Ammon's horn (tissue), 1 donor: ENCODE measurements at places on chromosomes 12 and 14.
A peak's percentile ranks its signal among the peaks of the same experiment; 100 is the strongest.

DNA sequence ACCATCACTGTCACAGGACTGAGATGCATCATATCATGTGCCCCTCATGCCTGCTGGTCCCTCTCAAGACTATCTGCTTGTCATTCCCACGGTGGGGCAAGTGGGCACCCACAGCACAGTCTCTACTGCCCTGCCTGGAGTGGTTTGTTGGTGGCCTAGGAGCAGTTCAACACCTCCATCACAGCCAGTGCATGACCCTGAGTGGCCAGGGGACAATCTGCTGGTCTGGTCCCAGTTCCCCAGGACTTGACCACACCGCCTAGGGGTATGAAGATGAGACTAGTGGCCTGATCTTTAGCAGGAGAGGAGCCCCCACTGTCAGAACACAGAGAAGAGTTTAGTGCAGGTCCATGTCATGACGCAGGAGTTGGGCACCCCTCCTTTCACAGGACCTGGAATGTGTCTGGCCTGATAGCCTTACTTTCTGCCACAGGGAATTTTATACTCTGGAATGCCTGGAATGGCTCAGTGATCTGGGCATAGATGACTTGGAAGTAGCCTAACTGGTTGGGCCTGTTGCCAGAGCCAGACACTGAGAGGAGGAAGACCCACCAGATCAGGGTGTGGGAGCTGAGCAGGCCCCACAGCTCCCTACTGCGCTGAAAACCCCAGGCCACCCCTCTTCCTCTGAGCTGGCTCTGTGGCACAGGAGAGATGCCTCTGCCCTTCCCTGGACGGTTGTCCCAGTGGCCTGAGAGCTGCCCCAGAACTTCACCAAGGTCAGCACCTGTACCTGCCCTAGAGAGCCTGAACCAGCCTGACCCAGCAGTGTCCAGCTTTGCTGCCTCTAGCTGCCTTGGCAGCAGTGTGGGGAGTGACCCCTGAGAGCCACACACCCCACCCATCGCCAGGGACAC, 83.3 kb downstream of the PUS7L start:
- DNase-seq, result no peak

- DNase-seq, result no peak
Observed at GRCh38 chr14:20607617-20608016, 16.4 kb upstream of the RNASE12 start.

DNA sequence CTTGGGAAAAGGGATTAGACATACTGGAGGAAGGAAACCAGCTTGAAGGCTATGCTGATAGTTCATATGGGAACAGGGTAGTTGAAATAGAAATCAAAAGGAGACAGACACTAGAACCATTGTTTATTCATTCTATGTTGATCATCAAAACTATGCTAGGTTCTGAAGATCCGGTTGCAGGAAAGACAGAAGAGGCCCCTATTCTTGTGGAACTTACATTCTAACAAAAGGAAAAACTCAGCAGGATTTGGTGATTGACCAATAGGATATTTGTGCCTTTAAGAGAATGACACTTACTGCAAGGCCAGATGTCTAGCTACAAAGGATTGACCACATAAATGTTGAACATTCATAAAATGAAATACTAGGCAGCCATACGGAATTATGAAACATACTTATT, 179.2 kb downstream of the AKAP6 start:
- DNase-seq, result peak; percentile 36

DNA sequence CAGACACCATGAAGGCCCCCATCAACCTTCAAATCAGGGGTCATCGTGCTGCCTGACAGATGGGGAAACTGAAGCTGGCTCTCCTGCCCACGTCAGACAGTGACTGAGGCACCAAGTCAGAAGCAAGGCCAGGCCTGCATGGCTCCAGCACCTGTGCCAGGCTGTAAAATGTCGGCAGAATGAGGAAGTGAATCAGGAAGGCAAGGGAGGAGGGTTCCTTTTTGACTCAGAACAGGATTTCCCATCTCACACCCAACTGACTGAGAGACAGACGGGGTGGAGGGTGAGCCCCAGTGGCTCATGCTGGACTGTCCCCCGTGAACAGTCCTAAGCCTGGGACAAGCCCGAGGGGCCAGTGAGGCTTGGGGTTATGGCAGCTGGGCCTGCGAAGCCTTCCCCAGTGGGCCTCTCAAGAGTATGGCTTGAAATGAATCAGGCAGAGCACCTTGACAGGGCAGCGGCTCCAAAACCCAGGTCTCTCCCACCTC, 20.9 kb downstream of the SYNE3 start:
- no peak for DNase-seq

DNA sequence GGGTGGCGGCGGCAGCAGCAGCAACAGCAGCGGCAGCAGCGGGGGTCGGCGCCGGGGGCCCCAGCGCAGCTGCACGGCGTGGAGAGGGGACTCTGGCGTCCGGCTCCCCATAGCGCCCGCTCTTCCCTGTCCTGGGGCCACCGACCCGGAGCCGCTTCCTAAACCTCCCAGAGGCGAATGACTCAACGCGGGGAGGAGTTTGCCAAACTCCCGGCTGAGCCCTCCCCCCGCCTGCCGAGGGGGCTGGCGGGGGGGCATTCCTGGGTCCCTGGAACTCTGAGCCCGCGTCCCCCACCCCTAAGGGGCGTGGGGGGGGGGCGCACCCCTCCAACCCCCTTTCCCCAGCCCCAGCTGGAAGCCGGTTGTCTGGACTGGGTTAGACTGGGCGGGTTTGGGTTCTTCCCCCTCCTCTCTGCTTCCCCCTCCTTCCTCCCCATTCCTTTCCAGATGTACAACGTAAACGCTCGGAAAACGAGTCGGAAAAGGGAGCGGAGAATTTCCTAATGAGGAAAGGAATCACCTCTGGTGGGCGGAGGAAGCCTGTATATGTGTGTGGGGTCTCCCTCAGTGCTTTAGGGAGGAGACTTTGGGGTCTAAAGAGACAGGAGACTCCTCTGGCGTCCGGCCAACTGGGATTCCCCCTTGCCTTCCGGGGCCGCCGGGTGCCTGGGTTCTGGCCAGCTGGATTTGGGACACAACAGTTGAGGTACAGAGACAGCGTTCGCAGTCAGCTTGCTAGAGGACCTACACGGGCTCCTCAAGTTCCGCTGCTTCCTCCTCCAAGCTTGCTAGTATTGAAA, at the start of gene ITGA5:
TSS of gene ITGA5 (minus strand) at position 179 of the 800 bp plus-strand sequence. CDS start at position 111, 68 bp downstream.
- DNase-seq, result no peak

DNA sequence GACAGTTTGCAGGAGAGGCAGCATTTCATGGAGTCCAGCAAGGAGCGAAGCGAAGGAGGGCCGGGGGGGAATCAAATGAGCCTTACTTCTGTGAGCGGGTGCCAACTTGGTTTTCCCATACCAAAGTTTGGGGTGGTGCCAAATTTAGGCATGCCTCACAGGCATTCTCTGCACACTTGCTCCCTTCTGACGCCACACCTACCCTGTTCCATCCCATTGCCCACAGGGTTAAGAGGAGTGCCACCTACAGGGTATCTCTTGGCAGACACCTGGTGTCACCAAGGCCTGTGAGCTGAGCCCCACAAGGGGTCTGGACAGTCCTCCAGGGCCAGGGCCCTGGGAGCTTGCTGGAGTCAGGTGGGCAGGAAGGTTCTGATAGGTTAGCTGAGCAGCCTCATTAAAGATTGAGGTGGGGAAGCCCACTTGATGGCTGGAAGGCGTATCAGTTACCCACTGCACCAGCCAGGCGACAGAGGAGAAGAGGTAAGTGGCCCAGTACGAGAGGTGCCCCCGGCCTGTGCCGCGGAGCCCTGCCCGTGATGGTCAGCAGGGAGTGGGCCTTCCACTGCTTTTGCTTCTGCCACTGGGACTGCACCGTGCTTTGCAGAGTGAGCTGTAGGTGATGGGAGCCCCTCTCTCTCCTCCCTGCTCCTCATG, 45.2 kb downstream of the DEGS2 start:
- no peak for DNase-seq

- DNase-seq, result no peak
Observed at GRCh38 chr12:93029091-93029490, 100.0 kb upstream of the EEA1 start.

DNA sequence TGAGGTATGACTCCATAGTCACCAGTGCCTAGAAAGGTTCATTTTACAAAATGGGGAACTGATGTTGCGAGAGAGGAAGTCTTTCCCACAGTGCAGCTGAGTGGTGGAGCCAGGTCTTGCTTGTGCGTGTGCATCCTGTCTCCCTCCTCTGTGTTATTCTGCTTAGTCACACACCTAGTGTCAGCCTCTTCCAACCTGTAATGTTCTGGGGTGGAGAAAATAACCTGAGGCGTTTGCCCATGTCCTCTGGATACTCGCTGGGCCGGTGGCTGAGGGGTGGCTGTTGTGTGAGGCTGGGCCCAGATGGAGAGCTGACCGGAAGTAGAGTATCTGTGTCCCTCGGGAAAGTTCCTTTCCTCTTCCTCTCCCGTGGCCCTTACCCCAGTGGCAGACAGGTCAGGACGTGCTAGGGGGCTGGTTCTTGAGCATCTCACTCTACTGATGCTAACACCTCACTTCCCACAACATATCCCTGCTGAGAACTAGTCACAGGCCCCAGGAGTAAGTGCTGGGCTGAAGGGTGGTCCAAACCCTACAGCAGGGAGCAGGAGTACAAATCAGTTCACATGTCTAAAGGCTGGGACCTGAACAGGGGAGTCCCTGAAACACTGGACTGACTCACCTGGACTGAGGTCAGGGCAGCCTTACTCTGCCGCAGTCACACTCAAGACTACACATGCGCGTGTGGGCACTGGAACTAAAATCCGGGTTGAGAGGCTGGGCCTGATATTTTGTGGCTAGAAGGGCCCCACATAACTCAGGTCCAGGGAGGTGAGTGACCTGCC, 7.0 kb downstream of the MLF2 start:
- DNase-seq, result peak; percentile 39

DNA sequence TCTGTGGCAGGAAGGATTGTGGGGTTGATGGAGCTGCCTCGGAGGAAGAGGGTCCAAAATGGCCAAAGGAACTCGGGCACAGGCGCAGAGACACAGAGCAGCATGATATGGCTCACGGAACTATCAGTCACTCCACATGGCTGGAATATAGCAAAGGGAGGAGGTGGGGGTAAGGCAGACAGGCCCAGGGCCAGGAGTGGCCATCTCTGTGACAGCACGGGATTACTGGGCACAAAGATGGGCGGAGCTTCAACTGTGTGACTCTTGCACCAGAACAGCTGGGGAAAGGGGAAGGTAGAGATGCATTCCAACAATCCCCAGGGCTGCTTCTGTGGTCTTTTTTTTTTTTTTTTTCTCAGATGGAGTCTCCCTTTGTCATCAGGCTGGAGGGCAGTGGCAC, 24.8 kb upstream of the EML1 start:
- no peak for DNase-seq

GRCh38 chr14:104856157-104856868, 8.8 kb upstream of the CEP170B start:
- DNase-seq, result no peak

DNA sequence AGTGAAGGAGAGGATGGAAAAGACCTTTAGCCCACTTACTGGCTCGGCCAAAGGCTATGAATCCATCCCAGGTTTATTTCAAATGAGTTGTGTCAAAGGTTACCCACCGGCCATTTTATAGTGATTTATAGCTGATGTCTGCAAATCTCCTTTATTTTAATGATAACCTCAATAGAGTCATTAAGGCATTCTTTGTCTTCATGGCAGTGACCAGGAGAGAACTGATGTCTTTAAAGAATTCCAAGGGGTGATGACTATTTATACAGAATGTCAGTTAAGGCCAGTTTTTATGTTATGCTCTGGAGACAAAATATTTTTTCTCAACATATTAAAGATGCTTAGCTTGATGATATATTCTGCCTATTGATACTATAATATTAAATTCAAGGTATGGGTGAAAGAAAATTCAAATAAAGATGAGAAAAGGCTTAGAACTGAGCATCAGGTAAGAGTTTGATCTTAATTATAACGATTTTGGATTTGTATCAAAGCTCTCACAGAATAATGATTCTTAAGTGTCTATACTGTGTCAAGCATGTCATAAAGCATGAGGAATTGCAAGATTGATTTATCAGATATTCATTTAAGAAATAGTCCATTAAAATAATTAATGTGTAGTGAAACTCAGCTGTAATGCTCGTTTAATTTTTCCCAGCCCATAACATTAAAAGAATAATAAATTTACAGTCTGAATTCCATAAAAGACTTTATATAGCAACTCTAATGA, 361.5 kb downstream of the SOX5 start:
- DNase-seq, result no peak

GRCh38 chr12:88241862-88242570, 99.9 kb downstream of the TMTC3 start:
- DNase-seq, result peak; percentile 5

- no peak for DNase-seq
Observed at GRCh38 chr14:22221508-22221907, 367.5 kb downstream of the DAD1 start.

DNA sequence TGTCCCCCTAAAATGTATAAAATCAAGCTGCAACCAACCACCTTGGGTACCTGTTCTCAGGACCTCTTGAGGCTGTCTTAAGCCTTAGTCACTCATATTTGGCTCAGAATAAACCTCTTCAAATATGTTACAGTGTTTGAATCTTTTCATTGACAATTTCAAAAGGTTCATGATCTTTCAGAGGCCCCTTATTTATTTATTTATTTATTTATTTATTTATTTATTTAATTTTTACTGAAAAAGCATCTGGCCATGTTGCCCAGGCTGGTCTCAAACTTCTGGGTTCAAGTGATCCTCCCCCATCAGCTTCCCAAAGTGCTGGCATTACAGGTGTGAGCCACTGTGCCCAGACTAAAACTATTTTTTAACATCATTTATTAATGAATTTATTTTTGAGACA, 8.2 kb upstream of the NUDT4 start:
- DNase-seq, result no peak

- DNase-seq, result no peak
Observed at GRCh38 chr14:36940476-36940875, 231.9 kb downstream of the SLC25A21 start.

GRCh38 chr12:88960213-88960878, 380.1 kb upstream of the KITLG start:
- no peak for DNase-seq

DNA sequence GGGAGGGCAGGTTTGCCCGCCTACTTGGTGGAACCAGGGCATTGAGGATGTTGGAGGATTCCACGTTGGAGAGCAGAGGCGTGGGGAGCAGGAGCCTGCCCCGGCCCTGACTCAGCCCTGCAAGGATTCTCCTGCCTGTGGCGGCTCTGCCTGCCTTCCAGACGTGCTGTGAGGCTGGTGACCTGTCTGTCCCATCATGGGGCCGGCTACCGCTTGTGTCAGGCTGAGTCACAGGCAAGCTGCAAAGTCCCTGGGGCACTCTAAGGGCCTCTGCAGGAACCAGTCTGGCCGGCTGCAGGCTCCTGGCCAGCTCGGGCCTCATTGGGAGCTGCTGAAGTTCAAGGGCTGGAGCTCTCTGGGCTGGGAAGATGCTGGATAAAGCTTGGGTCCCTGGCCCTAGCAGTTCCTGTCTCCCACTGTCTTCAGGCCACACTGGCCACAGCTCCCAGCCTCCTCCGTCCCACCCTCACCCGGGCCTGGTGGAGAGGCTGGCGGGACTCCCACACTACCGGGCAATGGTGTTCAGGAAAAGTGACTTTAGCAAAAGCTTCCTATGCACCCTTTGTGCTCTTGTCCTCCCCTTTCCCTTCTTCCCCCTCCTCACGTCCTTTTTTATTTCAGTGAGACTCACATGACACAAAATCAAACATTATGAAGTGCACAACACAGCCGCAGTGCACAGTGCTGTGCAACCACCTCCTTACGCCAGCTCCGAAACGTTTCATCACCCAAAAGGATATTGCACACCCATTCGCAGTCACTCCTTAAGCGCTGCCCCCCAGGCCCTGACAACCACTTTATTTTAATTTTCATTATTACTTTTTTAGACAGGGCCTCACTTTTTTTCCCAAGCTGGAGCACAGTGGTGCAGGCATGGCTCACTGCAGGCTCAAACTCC, 22.0 kb upstream of the ULK1 start:
- no peak for DNase-seq
